ENCODE measurements at places on chromosomes 13 and 19.
A peak's percentile ranks its signal among the peaks of the same experiment; 100 is the strongest.

DNA sequence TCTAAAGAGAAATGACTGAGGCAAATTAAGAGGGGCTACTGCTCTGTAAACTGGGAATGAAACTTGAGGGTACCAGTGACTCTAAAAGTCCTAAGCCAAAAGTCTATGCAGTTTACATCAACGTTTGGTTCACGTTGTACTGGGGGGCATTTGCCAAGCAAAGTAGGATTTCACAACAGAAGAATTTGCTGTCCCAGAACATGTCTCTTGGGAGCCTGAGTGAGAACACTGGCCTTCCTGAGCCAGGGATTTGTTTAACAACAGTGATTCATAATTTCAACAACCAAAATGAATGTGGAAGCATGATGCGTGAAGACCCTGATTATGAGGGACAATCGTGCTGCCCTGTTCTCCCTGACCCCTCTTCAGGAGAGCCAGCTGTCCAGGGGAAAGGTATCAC, 178.0 kb downstream of the OXGR1 start:
- no peak for DNase-seq

- DNase-seq: peak; percentile 64
These were observed at the start of gene EML2 for GRCh38 chr19:45638930-45639729. TSS of gene EML2 (minus strand) at chr19:45639397. CDS start at chr19:45639376, 21 bp downstream.

- no peak for DNase-seq
These were observed 320.1 kb downstream of the DACH1 start for GRCh38 chr13:71546881-71547280.

- DNase-seq: no peak
These were observed 45.1 kb upstream of the DOCK9 start for GRCh38 chr13:99022941-99023340.

GRCh38 chr19:58434217-58434616, 5.7 kb downstream of the ZNF132 start:
- DNase-seq: no peak

DNA sequence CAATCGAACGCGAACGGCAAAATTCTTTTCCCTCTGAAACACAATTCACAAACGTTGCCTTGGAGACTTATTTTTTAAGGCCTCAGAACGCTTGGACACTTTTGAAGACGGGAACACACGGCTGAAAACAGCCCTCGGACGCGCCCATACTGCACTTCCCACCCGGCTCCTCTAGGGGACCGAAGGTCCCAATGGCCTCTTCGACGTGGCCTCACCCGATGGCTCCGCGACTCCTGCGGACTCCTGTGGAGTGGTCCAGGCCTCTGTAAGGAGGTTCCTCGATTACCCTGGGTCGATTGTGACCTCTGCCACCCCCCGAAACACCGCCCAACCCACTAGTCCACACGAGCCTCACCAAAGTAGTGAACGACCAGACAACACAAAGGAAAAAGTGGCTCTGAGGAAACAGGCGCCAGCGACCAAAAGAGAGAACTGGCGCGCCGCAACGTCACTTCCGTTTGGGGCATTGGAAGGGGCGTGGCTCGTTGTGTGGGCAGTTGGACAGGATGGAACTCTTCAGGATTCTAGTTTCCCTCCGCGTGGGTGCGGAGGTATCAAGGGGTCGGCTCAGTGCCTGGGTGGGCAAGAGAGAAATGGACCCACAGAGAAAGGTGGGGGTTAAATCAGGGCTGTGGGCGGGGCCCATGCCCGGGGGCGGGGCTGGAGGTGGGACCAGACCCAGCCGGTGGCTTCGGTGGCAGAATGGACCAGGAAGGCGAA, at the start of gene ZNF560:
Gene ZNF560, minus strand, starts transcription at position 434 of the 720 bp plus-strand sequence. CDS start 23,303 bp downstream, outside the sequence.
- DNase-seq: peak; percentile 1

DNA sequence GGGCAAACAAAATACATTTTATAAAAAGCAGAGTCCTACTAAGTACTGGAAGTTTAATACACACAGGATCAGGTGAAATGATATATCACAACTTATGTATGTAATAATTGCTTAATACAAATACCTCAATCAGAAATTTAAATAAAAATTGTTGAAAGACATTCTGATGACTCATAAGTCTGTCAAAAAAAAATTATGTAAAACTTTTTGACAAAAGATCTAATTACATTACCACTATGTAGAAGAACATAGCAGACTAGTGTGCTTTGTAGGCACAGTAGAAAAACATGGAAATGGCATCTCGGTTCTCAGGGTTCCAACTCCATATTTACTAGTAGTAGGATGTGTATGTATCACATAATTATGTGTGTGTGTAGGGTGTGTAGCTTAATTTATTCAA, 156.2 kb downstream of the DNAJC3 start:
- no peak for DNase-seq

DNA sequence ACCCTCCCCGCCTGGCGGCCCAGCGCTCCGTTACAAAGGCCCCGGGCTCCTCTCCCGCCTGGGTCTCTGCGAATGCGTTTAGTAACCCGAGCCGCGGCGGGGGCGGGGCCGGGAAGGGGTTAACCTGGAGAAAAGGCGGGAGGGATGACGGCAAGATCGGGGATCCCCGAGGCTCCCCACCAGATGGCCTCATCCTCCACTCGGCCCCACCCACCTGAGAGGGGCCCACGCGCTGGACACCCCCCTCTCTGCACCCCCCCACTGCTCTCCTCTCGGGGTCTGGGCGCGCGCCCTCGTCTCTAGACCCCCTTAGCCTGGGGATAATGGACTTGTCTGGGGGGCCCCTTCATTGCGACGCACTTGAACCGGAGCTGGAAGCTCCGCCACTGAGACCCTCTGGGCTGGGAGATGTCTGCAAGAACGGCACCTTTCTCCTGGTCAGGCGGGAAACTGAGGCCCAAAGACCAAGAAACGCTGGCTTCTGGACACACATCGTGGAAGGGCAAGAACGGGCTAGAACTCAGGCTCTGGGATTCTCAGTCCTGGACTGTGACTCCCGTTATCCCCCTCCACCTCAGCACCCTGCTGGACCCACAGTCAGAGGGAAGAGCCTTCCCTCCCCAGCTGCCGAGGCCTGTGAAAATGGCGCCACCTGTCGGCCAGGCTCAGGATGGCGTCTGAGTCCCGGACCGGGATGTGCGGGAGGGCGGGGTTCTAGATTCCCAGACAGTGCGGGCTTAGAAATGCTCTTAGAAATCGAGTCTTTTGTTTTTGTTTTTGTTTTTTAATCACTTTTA, 2.9 kb upstream of the LTBP4 start:
- peak; percentile 86 for DNase-seq

GRCh38 chr13:51241720-51242119, 19.5 kb downstream of the FAM124A start:
- DNase-seq: no peak

- no peak for DNase-seq
These were observed 9.7 kb downstream of the FBXL12 start for GRCh38 chr19:9808855-9809824.

- no peak for DNase-seq
These were observed 42.0 kb downstream of the ZNF486 start for GRCh38 chr19:20209051-20209450.

- peak; percentile 5 for DNase-seq
These were observed at the start of gene SYT3 for GRCh38 chr19:50639121-50640112. TSS of gene SYT3 (minus strand) at chr19:50639881. CDS start at chr19:50637411, 2,470 bp downstream.

DNA sequence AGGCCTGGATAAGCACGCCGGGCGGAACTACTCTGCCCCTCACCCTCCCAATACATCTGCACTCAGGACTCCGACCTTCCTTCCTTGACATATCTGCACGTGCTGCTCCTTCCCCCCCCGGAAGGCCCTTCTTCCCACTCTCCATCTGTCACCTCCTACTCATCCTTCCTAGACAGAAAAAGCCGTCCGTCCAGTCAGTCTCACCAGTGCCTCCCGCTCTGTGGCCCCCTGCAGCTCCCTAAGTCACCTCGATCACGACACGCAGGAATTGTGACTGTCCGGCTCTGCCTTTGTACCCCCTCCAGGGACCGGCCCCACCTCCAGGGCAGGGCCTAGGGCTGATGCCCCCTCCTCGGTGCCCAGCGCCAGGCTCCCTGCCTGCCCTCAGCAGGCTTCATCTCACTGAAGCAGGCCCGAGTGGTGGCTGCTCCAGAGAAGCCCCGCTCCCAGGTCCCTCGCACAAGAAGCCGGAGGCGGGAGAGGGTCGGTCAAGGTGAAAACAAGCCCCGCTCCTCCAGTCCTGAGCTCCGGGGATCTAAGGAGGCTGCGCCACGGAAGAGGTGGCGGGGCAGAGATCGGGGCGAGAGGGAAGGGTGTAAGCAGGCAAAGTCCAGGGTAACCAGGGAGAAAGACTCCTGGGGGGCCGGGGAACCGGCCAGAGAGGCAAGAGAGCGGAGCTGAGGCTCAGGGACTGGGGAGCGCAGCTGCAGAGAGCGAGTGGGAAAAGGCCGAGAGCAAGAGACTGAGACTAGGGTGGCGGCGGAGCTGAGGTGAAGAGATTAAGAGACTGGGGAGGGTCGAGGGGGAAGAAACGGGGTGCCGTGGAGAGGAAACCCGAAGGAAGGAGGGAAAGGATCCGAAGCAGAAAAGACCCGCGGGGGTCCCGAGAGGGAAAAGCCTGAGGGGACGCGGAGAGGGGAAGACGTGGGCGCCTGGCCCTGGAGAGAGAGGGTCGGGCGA, 1.1 kb downstream of the PPP6R1 start:
- peak; percentile 37 for DNase-seq

DNA sequence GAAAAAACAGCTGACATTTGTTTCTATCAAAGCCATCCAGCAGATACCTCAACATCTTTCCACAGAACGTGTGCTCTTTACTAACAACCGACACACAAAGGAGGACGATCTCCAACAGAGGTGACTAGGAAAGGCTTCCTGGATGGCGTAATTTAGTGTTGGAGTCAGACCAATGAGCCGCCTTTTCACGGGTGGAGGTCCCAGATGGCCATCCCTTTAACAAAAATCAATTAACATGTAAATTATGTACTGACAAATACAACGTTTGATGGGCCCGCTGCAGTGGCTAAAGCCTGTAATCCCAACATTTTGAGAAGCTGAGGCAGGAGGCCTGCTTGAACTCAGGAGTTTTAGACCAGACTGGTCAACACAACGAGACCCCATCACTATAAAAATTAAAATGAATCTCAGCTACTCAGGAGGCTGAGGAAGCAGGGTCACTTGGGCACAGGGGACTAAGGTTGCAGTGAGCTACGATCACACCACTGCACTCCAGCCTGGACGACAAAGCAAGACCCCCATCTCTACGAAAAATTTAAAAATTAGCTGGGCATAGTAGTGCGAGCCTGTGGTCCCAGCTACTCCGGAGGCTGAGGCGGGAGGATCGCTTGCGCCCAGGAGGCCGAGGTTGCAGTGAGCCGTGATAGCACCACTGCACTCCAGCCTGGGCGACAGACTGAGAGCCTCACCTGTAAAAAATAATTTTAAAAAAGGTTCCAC, 1.2 kb upstream of the DPY19L3 start:
- no peak for DNase-seq

- no peak for DNase-seq
These were observed 6.5 kb downstream of the ZSCAN5B start for GRCh38 chr19:56191115-56191514.

DNA sequence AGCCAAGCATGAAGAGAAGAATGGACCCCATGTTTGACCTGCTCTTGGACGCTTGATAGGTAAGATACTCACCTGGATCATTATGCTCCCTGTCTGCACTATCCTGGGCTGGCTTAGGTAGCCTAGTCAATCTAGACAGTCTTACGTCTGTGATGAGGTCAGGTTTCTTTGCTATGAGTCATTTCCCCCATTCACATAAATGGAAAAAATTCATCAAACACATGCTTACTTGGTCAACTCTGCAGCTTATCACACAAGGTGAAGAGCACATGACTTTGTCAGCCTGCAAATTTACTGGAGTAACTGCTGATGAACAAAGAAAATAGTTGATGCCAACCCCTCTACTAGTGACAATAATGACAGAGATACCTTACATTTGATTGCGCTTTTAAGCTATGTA, 170.0 kb downstream of the NUFIP1 start:
- no peak for DNase-seq

DNA sequence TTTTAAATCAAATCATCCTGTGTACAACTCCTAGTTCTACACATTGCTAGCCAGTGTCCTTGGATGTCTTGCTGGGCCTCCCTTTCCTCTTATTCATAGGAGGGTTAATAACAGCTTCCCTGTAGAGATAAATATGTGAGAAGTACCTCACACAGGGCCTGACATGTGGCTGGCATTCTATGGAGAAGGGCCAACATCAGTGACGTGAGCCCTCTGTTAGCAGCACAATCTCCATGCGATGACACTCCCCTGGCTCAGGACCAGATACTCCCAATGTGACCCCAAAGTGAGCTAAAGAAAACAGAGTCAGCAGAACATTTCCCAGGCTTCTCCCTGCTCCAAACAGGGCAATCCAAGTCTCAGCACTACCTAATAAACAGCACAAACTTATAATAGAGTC, 818.4 kb downstream of the DIAPH3 start:
- DNase-seq: no peak

GRCh38 chr19:46723471-46723870, 6.6 kb upstream of the PRKD2 start:
- no peak for DNase-seq

DNA sequence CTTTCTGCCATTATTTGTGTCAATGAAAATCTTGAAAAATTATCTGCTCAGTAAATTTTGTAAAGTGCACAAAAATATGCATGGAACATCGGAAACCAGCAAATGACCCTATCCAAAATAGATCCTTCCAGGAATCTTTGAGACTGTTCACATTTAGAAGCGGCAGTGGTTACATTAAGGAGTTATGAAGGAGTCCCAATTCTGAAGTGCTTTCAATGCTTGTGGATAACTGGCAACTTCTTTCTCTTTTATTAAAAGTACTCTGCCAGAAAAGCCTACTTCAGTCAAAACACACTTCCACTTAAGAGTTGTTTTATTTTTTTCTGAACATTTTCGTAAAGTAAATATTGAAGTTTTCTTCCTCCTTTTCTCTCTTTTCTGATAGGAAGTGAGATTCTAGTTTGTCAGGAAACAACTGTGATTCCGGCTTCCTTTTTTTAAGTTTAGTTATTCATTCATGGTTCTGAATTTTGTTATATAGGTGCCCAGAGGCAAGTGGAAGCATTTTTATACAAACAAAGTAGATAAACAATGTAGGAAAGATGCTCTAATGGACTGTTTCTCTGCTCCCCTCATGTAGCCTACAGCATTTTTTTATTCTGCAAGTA, 83.5 kb downstream of the PCDH9 start:
- no peak for DNase-seq

DNA sequence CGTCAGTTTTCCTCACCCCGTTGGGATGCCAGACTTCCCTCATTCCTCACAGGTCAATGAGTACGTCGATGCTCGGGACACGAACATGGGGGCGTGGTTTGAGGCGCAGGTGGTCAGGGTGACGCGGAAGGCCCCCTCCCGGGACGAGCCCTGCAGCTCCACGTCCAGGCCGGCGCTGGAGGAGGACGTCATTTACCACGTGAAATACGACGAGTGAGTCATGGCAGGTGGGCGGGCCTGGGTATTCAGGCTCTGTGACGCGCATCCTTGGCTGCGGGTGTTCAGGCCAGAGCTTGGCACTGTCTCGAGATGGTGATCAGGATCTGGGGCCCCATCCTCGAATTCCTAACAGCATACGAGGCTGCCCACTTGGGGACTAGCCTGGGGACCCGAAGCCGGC, 21.4 kb downstream of the UHRF1 start:
- peak; percentile 14 for DNase-seq

- DNase-seq: peak; percentile 71
These were observed 87.1 kb upstream of the STK24 start for GRCh38 chr13:98664047-98664446.

GRCh38 chr19:16889883-16890460, 1.2 kb downstream of the F2RL3 start:
- DNase-seq: no peak

Measured in activated naive CD4-positive, alpha-beta T cell treated with Interleukin-2 at 50 U/mL for 16 hours (primary cell).